ENCODE measurements at places on chromosomes 3 and 15. TPM values are rescaled to one million over a fixed set of nuclear protein-coding genes. Genes with fewer than 3 reads are reported as not detected.

DNA sequence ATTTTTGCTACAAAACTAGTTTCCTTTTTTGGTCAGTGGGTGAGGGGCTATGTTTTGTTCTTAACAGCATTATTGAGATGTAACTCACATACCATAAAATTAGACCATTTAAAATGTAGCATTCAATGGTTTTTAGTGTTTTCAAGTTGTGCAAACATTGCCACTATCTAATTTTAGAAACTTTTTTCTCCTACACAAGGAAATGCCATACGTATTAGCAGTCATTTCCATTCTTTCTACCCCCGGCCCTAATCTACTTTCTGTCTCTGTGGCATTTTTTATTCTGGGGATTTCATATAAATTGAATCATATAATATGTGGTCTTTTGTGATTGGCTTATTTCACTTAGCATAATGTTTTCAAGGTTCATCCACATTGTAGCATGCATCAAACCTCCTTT, 55.0 kb upstream of the TIPARP start:
- H3K4me1 ChIP-seq: no peaks in the 10 kb centered on the region
- no peak overlapping the region for H3K4me3 ChIP-seq
- peaks cover 17% of the 10 kb centered on the region for H3K27me3 ChIP-seq
- no peaks in the 10 kb centered on the region for H3K36me3 ChIP-seq
- H3K27ac ChIP-seq: no peak overlapping the region
- DNase-seq: no peak

- DNase-seq: no peak
- H3K4me3 ChIP-seq: no peak overlapping the region
- no peak overlapping the region for H3K27ac ChIP-seq
- peaks cover 30% of the 10 kb centered on the region for H3K27me3 ChIP-seq
- no peaks in the 10 kb centered on the region for H3K4me1 ChIP-seq
These were observed 7.8 kb downstream of the HESX1 start for GRCh38 chr3:57192028-57192427.

DNA sequence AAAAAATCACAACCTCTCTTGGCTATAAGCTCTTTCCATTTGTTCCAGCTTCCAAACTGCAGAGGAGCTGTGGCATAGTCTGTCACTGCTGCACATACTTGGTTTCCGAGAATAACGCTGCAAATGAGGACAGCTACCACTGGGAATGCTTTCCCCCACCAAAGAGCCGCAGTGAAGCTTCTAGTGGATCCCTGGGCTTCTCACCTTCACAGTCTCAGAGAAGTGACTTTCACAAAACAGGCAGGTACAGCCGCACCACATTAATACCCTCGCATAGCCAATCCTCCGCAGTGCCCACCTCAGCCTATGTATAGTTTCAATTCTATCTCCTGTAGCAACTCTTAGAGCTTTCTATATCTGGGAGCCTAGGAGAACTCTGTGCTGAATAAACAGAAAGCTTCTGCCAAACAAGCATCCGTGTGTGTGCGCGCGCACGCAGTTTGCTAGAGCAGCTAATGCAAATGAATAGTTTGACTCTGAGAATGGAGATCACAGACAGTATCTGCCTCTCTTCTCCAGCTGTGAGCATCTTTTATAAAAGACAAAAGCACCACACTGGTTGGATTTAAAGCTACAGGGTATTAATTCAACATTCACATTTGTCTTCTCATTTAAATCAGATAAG, 81.9 kb upstream of the PLXND1 start:
- H3K4me1 ChIP-seq: peaks cover 13% of the 10 kb centered on the region
- H3K4me3 ChIP-seq: no peak overlapping the region
- H3K27me3 ChIP-seq: no peaks in the 10 kb centered on the region
- no peaks in the 10 kb centered on the region for H3K36me3 ChIP-seq
- no peak overlapping the region for H3K27ac ChIP-seq

DNA sequence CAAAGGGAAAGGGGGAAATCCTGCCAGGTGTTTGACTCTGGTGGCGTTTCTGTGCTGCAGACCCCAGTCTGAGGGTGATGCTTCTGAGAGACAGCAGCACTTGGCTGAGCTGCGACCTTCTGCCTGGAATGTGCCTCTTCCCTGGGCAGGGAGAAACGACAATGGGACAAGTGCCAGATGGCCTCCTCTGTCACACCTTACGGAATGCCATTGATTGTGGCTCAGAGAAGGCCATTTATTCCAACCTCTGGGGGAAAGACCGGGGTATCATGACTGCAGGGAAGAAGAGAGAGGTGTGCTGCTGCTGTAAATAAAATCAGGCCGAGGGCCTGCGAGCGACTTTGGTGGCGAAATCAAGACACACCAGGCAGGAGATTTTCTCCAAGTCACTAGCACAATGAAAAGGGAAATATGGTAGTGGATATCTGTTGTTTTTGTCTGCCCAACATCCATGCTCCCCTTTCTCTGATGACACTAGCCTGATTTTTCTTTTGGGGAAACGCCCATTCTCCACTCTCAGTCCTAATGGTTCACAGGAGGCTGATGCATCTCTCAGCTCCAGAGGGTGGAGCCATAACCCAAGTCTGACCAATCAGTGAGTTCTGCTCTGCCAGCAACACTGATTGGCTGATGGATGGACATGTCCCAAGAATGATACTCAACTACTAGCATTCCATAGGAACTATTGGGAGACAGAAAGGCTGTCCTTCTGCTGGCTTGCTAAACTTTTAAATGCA, 336.1 kb downstream of the FOXP1 start:
- no peak for DNase-seq
- peak overlapping the region; percentile 41 for H3K27ac ChIP-seq
- no peaks in the 10 kb centered on the region for H3K27me3 ChIP-seq

GRCh38 chr15:70214941-70215635, 117.4 kb upstream of the TLE3 start:
- H3K36me3 ChIP-seq: no peaks in the 10 kb centered on the region
- DNase-seq: no peak
- H3K4me1 ChIP-seq: peaks cover 4% of the 10 kb centered on the region
- no peak overlapping the region for H3K27ac ChIP-seq
- peaks cover 10% of the 10 kb centered on the region for H3K27me3 ChIP-seq

DNA sequence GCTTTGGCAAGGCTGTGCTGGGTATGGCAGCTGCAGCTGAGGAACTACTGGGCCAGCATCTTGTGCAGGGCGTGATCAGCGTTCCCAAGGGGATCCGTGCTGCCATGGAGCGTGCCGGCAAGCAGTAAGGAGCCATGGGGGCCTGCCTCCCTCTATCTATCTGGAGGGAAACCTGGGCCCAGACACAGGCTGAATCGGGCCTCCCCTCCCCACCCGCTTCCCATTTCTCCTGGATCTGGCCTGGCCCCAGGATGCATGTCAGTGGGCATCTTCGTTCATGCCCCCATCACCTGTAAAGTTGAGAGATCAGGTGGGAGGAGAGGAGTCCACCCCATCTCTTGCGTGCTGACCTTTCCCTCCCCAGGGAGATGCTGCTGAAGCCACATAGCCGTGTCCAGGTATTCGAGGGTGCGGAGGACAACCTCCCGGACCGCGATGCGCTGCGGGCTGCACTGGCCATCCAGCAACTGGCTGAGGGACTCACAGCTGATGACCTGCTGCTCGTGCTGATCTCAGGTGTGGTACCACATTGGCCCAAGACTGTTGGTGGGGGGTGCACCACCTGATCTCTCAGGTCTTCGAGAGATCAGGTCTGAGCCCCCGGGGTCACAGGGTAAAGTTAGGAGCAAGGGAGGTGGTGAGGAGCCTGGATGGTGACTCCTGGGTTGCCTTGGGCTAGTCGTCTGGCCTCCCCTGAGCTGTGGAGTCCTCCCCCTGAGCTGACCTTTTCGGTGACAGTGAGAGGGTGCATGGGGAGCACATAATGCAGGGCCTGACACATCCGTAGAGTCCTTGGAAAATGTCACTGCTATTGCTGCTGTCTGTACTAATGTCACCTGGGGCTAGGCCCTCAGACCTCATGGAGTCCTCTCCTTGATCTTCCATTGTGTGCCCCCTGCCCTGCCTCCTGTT, 3.2 kb downstream of the GLYCTK start:
- no peaks in the 10 kb centered on the region for H3K27me3 ChIP-seq
- H3K36me3 ChIP-seq: peaks cover 8% of the 10 kb centered on the region
- DNase-seq: no peak
- H3K27ac ChIP-seq: no peak overlapping the region
- H3K4me3 ChIP-seq: no peak overlapping the region
- H3K4me1 ChIP-seq: peaks cover 24% of the 10 kb centered on the region

DNA sequence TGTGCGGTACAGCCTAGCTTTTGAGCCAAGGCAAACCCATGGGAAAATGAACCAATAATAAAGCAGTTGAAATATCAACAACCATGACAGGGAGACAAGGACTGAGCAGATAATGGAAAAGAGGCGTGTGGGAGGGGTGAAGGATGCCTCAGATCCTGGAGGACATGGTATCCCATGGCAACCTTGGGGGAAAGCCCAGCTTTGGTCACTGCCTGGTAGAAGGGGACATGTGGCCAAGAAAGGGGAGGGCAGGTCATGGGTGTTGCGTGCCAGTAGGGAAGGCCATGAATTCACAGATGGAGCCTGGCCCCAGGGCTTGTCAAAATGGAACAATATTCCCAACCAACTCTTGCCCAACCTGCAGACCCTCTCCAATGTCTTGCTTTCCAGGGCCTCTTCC, 140.5 kb upstream of the SMAD3 start:
- no peak overlapping the region for H3K27ac ChIP-seq
- H3K27me3 ChIP-seq: peaks cover 17% of the 10 kb centered on the region
- no peak for DNase-seq
- no peak overlapping the region for H3K4me3 ChIP-seq
- no peaks in the 10 kb centered on the region for H3K36me3 ChIP-seq

GRCh38 chr3:106068795-106069194, 200.0 kb upstream of the CBLB start:
- no peak overlapping the region for H3K27ac ChIP-seq
- H3K4me1 ChIP-seq: no peaks in the 10 kb centered on the region
- no peaks in the 10 kb centered on the region for H3K36me3 ChIP-seq
- DNase-seq: no peak
- H3K4me3 ChIP-seq: no peak overlapping the region
- H3K27me3 ChIP-seq: no peaks in the 10 kb centered on the region

DNA sequence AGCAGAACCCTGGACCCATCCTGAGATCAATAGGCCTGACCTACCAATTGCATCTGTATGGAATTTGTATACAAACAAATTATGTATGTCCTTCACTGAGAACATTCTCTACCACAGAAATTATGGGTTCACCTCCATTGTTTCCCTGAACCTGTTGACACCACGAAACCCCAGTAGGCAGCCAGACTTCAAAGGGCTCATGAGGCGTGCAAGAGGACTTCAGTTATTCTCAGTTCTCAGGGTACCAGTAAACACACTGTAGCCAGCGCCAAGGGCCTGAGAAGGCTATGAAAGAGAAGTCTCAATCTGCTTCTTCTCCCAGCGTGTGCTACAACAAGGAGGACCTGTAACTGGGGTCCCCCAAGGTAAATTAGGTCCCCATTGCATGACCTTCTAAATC, 254.9 kb upstream of the GOLGA6L4 start:
- no peaks in the 10 kb centered on the region for H3K36me3 ChIP-seq
- no peak overlapping the region for H3K27ac ChIP-seq
- peaks cover 7% of the 10 kb centered on the region for H3K27me3 ChIP-seq
- H3K4me1 ChIP-seq: no peaks in the 10 kb centered on the region
- DNase-seq: no peak

DNA sequence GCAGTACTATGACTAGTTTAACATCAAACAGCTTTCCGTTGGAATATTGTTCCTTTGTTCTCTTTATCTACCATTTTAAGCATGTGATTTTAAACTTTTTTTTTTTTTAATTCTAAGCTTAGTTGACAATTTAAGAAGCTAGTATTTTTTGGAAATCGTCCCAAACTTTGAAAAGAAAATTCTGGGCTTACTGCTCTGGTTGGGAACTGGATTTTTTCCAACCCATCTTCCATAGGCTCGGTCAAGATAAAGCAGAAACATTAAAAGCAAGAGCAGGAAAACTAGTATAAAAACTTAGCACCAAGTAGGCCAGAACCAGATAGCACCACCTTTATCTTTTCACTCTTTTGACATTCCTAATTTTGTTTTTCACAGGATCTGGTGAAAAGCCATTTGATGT, 49.9 kb downstream of the TSC22D2 start:
- H3K4me3 ChIP-seq: no peak overlapping the region
- H3K27ac ChIP-seq: no peak overlapping the region
- H3K27me3 ChIP-seq: no peaks in the 10 kb centered on the region
- no peaks in the 10 kb centered on the region for H3K36me3 ChIP-seq

DNA sequence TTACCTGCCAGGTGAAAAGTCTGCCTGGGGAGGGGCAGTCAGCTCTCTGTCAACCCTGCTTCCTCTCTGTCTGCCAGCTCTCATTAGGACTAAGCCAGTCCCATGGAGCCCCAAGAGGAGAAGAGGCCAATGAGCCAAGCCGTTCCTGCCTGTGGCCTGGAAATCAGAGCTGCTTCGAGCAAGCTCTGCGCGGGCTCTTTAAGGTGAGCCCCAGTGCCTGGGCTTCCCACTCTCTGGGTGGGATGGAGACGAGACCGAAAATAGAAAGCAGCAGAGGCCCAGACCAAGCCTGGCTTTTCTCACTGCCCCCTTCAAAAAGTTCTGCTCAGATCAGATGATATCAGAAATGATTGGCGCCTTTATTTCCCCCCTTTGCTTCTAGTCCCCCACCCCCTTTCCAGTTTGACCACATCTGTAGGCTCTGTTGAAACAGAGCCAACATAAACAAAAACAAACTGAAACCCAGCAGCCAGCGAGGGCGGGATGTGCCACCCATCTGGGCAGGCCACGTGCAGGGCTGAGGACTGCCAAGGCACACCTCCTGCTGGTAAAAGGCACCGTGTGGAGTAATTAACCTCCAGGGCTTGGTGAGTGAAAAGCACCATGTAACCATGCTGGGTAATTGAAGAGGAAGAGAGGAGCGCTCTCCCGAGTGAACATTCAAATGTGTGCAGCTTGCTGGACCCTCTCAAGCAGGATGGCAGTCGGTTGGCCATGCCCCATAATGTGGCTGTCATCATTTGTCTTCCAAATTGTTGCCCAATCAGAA, 471.0 kb upstream of the PROK2 start:
- H3K4me3 ChIP-seq: peak overlapping the region; percentile 59
- DNase-seq: no peak
- peaks cover 12% of the 10 kb centered on the region for H3K27me3 ChIP-seq
- no peak overlapping the region for H3K27ac ChIP-seq
- H3K36me3 ChIP-seq: no peaks in the 10 kb centered on the region

Gene SLC2A2
- total RNA-seq: not detected

Gene MEIS2
- total RNA-seq: not detected

Gene XCR1
- total RNA-seq: not detected

Gene LRRC31
- total RNA-seq: not detected

Gene AHSG
- total RNA-seq: not detected

Gene SLC30A4
- 2.4 TPM for total RNA-seq

Gene SAMD7
- not detected for total RNA-seq

Gene ALDH1L1
- not detected for total RNA-seq

Gene DNAJA4
- total RNA-seq: 28.0 TPM

Gene PPP2R3A
- total RNA-seq: 0.13 TPM

Gene GNB5
- 63.2 TPM for total RNA-seq

Gene XPC
- total RNA-seq: 65.0 TPM

All from T-helper 17 cell (primary cell).